Central memory CD8-positive, alpha-beta T cell (primary cell): ENCODE measurements at places on chromosomes 11 and 22.

DNA sequence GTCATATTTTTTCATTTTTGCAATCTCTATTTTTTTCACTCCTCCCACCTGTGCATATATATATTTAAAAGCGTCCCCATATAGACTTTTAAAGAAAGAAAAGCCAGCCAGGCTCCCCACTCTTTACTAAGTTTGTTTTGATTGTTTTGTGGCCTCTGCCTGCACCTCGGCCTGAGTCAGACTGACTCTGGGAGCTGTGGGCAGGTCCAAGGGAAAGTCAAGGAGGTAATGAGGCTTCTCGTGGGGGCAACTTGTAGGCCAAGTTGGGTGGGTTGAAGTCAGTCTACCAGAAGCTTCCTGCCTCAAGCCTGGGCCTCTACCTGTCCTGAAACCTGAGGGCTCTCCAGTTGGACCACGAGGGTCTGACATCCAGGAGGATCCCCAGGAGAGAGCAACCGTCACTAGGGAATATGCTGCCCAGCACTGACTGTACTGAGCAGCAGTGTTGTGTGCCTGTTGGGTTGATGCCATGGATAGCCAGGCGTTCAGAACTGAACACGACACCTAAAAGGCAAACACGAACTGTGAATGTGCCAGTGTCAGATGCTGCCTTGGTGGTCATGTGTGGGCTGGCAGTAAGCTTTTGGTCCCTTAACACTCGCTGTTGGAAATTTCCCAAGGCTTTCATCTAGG lies 58.8 kb downstream of the BMAL1 start:
- H3K4me1 ChIP-seq = peaks cover 71% of the 10 kb centered on the region
- H3K4me3 ChIP-seq = no peak overlapping the region
- H3K36me3 ChIP-seq = peaks cover 3% of the 10 kb centered on the region

GRCh38 chr22:36124666-36125065 lies 35.9 kb downstream of the APOL3 start:
- no peak for DNase-seq
- no peaks in the 10 kb centered on the region for H3K27me3 ChIP-seq
- H3K4me1 ChIP-seq = peaks cover 10% of the 10 kb centered on the region
- peaks cover 2% of the 10 kb centered on the region for H3K36me3 ChIP-seq
- peak overlapping the region; percentile 75 for H3K4me3 ChIP-seq
- no peak overlapping the region for H3K27ac ChIP-seq

GRCh38 chr11:75562048-75562835 lies at the start of gene SERPINH1:
TSS of gene SERPINH1 (plus strand) at chr11:75562253. CDS start at chr11:75566350, 4,097 bp downstream.
- H3K36me3 ChIP-seq = peaks cover 7% of the 10 kb centered on the region
- peaks cover 47% of the 10 kb centered on the region for H3K4me1 ChIP-seq
- H3K27ac ChIP-seq = peak within 1 kb of the TSS; percentile 98
- peak; percentile 23 for DNase-seq
- H3K4me3 ChIP-seq = peak within 1 kb of the TSS; percentile 98

GRCh38 chr11:95228081-95228749 lies 2.8 kb downstream of the SESN3 start:
- no peak for DNase-seq
- H3K4me1 ChIP-seq = peaks cover 24% of the 10 kb centered on the region
- no peak overlapping the region for H3K4me3 ChIP-seq
- H3K36me3 ChIP-seq = peaks cover 7% of the 10 kb centered on the region
- no peak overlapping the region for H3K27ac ChIP-seq

DNA sequence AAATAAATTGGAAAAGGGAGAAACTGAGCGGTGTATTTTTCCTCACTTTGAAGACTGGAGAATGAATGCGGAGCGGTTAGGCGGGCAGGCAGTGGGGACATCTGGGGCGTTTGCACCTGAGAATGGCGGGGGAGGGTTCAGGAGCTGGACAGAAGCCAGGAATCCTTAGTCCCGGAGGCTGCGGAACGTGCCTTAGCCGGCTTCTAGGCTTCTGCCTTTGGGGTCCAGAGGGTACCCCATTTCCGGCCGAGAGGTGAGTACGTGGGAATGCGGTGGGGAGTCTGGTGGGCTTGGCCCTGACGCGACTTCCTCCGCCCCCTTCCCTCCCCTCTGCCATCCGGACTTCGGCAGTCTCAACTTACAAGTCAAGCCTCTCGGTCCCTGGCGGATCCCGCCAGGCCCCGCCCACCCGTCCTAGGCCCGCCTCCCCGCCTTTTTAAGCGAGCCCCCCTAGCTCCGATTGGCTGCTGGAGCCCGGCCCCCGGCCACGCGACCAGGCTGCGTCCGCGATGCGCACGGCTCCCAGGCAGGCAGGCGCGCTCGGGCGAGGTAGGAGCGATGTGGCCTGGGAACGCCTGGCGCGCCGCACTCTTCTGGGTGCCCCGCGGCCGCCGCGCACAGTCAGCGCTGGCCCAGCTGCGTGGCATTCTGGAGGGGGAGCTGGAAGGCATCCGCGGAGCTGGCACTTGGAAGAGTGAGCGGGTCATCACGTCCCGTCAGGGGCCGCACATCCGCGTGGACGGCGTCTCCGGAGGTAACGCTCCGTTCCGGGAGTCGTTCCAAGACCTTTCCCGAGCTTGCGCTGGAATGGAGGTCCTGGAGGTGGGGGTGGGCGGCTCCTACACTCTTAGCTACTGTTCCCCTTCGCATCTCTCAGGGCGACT lies at the start of gene GCAT:
Gene GCAT, plus strand, starts transcription at position 525 of the 884 bp plus-strand sequence. Its CDS starts 34 bp downstream, at position 559.
- H3K4me1 ChIP-seq = peaks cover 38% of the 10 kb centered on the region
- H3K36me3 ChIP-seq = peaks cover 5% of the 10 kb centered on the region
- H3K4me3 ChIP-seq = peak within 1 kb of the TSS; percentile 61
- DNase-seq = peak; percentile 61
- H3K27me3 ChIP-seq = peaks cover 60% of the 10 kb centered on the region

DNA sequence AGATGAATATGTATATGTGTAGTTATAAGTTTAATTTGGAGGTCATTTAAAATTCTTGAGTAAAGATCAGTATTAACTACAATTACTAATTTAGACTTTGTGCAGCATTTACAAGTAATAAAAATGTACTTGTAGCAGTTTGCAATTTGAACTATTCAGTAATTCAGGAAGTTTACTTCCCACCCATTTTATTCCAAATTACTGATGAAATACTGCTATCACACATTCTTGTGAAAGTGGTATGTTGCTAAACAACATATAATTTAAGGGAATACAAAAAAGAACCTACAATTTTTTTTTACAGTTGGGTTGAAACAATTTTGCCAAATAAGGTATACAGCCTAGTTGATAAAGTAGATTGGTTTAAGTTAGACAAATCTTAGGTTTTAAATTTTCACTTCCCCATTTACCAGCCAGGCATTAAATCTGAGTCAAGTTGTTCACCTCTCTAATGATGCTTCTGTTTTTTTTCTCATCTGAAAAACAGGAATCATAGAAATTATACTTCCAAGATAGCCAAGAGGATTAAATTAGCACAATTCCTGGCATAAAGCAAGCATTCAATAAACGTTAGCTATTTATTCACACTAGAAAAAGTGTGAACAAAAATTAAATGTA lies 45.3 kb downstream of the ZBTB44 start:
- peaks cover 25% of the 10 kb centered on the region for H3K4me1 ChIP-seq
- no peak overlapping the region for H3K27ac ChIP-seq
- no peaks in the 10 kb centered on the region for H3K27me3 ChIP-seq
- peaks cover 15% of the 10 kb centered on the region for H3K36me3 ChIP-seq
- no peak overlapping the region for H3K4me3 ChIP-seq

- H3K4me1 ChIP-seq = no peaks in the 10 kb centered on the region
- DNase-seq = no peak
- H3K4me3 ChIP-seq = no peak overlapping the region
- no peaks in the 10 kb centered on the region for H3K36me3 ChIP-seq
- H3K27me3 ChIP-seq = peaks cover 64% of the 10 kb centered on the region
- no peak overlapping the region for H3K27ac ChIP-seq
These were observed 18.0 kb upstream of the EIF3D start for GRCh38 chr22:36546932-36547331.

- no peaks in the 10 kb centered on the region for H3K36me3 ChIP-seq
- no peak overlapping the region for H3K4me3 ChIP-seq
- H3K27ac ChIP-seq = no peak overlapping the region
- no peak for DNase-seq
- no peaks in the 10 kb centered on the region for H3K4me1 ChIP-seq
These were observed 250.7 kb upstream of the ARHGAP20 start for GRCh38 chr11:110962921-110963320.

DNA sequence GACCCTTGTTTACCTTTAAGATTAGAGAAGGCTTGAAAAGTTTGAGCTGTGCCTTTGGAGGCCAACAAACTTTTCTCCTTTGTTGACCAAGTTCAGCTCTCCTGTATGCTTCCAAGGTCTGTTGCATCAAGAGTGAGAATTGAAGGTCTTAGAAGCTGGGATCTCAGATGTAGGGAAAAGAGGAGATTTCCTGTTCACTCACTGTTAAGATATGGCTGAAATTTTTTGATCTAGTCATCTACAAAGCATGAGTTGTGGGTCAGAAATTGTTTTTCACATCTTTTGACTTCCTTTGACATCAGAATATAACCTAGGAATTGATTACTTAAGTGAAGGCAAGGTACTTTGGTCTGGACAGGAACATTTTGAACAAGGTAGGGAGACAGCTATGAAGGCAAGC lies 12.1 kb downstream of the OR51B4 start:
- no peak overlapping the region for H3K27ac ChIP-seq
- DNase-seq = no peak
- no peaks in the 10 kb centered on the region for H3K27me3 ChIP-seq
- H3K4me3 ChIP-seq = no peak overlapping the region
- H3K36me3 ChIP-seq = no peaks in the 10 kb centered on the region

DNA sequence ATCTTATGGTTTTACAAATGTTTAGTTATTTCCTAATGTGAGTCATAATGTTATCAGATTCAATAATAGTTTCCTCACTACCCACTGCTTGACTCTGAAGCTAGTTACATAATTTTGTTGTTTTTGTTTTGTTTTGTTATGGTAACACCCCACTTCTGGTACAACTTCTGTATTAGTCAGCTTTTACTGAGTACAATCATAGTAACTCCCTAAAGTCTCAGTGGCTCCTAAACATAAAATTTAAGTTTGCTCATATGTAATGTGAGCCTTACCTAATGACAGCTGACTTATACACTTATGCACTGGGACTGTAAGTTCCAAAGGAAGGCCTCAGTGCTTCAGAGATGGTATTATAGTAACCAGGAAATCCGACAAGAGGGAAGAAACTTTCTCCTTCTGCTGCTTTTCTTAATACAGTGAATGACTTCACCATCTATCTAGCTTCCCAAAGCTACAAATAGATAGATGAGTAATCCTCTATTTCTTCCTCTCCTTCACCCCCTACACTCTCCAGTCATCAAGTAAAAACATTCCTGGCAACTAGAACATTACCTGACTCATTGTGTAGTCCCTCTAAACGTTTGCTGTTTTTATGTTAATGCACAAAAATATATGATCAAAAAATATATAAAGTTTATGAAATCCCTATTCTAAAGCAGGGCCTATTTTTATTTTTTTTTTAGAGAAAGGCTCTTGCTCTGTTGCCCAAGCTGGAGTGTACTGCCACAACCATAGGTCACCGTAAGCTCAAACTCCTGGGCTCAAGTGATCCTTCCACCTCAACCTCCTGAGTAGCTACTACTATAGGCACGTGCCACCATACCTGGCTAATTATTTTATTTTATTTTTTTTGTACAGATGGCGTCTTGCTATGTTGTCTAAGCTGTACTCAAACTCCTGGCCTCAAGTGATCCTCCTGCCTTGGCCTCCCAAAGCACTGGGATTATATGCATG lies 563.0 kb downstream of the SOX6 start:
- no peaks in the 10 kb centered on the region for H3K27me3 ChIP-seq
- H3K4me1 ChIP-seq = no peaks in the 10 kb centered on the region
- H3K27ac ChIP-seq = no peak overlapping the region
- H3K36me3 ChIP-seq = no peaks in the 10 kb centered on the region

GRCh38 chr11:71563406-71563805 lies 2.0 kb upstream of the KRTAP5-10 start:
- H3K27me3 ChIP-seq = peaks cover 64% of the 10 kb centered on the region
- no peaks in the 10 kb centered on the region for H3K36me3 ChIP-seq
- no peaks in the 10 kb centered on the region for H3K4me1 ChIP-seq
- no peak overlapping the region for H3K27ac ChIP-seq

GRCh38 chr11:59208956-59209355 lies 3.8 kb downstream of the MPEG1 start:
- H3K4me3 ChIP-seq = no peak overlapping the region
- H3K27ac ChIP-seq = no peak overlapping the region
- H3K27me3 ChIP-seq = peaks cover 22% of the 10 kb centered on the region
- peaks cover 2% of the 10 kb centered on the region for H3K36me3 ChIP-seq

DNA sequence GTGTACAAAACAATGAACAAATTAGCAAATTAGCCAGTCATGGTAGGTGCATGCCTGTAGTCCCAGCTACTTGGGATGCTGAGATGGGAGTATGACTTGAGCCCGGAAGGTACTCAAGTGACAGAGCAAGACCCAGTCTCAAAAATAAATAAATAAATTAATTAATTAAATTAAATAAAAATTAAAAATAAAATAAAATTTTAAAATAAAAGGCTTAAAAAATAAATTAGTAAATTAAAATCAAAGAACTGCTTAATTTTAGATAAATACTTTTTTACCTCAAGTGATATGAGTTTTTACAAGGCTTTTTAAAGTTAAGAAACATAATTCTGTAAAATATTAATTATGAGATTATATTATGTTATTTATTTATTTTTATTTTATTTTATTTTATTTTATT lies 50.9 kb upstream of the TSPAN18 start:
- no peak overlapping the region for H3K27ac ChIP-seq
- H3K4me1 ChIP-seq = peaks cover 13% of the 10 kb centered on the region
- no peak for DNase-seq
- no peak overlapping the region for H3K4me3 ChIP-seq
- no peaks in the 10 kb centered on the region for H3K27me3 ChIP-seq

- no peaks in the 10 kb centered on the region for H3K4me1 ChIP-seq
- H3K4me3 ChIP-seq = no peak overlapping the region
- no peaks in the 10 kb centered on the region for H3K36me3 ChIP-seq
- H3K27me3 ChIP-seq = peaks cover 50% of the 10 kb centered on the region
- no peak for DNase-seq
These were observed 19.8 kb downstream of the MMP27 start for GRCh38 chr11:102685754-102686153.

- H3K4me3 ChIP-seq = peak overlapping the region; percentile 76
- peaks cover 56% of the 10 kb centered on the region for H3K4me1 ChIP-seq
- no peak for DNase-seq
- H3K36me3 ChIP-seq = peaks cover 14% of the 10 kb centered on the region
These were observed 38.3 kb downstream of the PDGFB start for GRCh38 chr22:39206491-39206890.

DNA sequence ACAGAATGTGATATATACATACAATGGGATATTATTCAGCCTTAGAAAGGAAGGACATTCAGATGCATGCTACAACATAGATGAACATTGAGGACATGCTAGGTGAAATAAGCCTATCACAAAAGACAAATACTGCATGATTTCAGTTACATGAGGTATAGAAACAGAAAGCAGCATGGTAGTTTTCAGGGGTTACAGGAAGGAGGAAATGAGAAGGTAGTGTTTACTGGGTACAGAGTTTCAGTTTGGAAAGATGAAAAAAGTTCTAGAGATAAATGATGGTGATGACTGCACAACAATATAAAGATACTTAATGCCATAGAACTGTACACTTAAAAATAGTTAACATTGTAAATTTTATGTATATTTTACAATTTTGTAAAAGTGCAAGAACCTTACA lies 266.7 kb upstream of the C11orf87 start:
- no peaks in the 10 kb centered on the region for H3K4me1 ChIP-seq
- H3K27ac ChIP-seq = no peak overlapping the region
- no peaks in the 10 kb centered on the region for H3K27me3 ChIP-seq
- DNase-seq = no peak
- no peak overlapping the region for H3K4me3 ChIP-seq
